Left lobe of liver (tissue), 2 donors: ENCODE measurements at places on chromosomes 5 and 9. TPM values are rescaled to one million over a fixed set of nuclear protein-coding genes. Genes with fewer than 3 reads are reported as not detected.

The MYOZ3 gene
- total RNA-seq = 0.18 TPM

The SPATA31C2 gene
- not detected for total RNA-seq

The CER1 gene
- not detected for total RNA-seq

The LAMC3 gene
- total RNA-seq = 7.1 TPM

The BNIP1 gene
- 3.9 TPM for total RNA-seq
